ENCODE measurements at places on chromosomes 2 and 18. TPM values are rescaled to one million over a fixed set of nuclear protein-coding genes. Genes with fewer than 3 reads are reported as not detected.

Gene KCNG2
- total RNA-seq: not detected

Gene ANO7
- total RNA-seq: 0.78 TPM

Gene SDC1
- total RNA-seq: 20.3 TPM

Gene ESPNL
- 0.39 TPM for total RNA-seq
